Bladder microvascular endothelial cell (primary cell): ENCODE measurements at places on chromosomes 12 and 14. TPM values are rescaled to one million over a fixed set of nuclear protein-coding genes. Genes with fewer than 3 reads are reported as not detected.

The ERP27 gene
- total RNA-seq: under 0.01 and 0.06 TPM in 2 replicates

The CAPZA3 gene
- not detected in 2 replicates for total RNA-seq

The TRMT61A gene
- total RNA-seq: 3.1 and 7.5 TPM in 2 replicates

The IFNG-AS1 gene
- total RNA-seq: not detected in 2 replicates

The CRIP1 gene
- 0.25 and 4.5 TPM in 2 replicates for total RNA-seq

The LMNTD1 gene
- not detected in 2 replicates for total RNA-seq

The BTBD6 gene
- total RNA-seq: 51.5 and 56.8 TPM in 2 replicates

The CLEC12A gene
- total RNA-seq: not detected in 2 replicates

The SPTLC2 gene
- 55.7 and 92.6 TPM in 2 replicates for total RNA-seq

The KRT6C gene
- not detected in 2 replicates for total RNA-seq

The HOTAIR gene
- not detected in 2 replicates for total RNA-seq

The TOMM20L gene
- not detected in 2 replicates for total RNA-seq

The LRP6 gene
- total RNA-seq: 20.7 and 57.2 TPM in 2 replicates

The KCNA5 gene
- not detected in 2 replicates for total RNA-seq

The TMEM229B gene
- 0.94 and 0.97 TPM in 2 replicates for total RNA-seq

The BHLHE41 gene
- 0.06 TPM in 1 of 2 replicates, not detected in the other for total RNA-seq

The GPR137C gene
- 0.65 and 3.6 TPM in 2 replicates for total RNA-seq

The OR4L1 gene
- not detected in 2 replicates for total RNA-seq
